Activated CD4-positive, alpha-beta T cell treated with anti-CD3 and anti-CD28 coated beads, Interleukin-10, Interleukin-2, amounts not matched to agents 100 ng/mL and 50 ng/mL, durations not matched to agents 16 hours and 8 hours (primary cell): ENCODE measurements at places on chromosomes 16 and 17.

DNA sequence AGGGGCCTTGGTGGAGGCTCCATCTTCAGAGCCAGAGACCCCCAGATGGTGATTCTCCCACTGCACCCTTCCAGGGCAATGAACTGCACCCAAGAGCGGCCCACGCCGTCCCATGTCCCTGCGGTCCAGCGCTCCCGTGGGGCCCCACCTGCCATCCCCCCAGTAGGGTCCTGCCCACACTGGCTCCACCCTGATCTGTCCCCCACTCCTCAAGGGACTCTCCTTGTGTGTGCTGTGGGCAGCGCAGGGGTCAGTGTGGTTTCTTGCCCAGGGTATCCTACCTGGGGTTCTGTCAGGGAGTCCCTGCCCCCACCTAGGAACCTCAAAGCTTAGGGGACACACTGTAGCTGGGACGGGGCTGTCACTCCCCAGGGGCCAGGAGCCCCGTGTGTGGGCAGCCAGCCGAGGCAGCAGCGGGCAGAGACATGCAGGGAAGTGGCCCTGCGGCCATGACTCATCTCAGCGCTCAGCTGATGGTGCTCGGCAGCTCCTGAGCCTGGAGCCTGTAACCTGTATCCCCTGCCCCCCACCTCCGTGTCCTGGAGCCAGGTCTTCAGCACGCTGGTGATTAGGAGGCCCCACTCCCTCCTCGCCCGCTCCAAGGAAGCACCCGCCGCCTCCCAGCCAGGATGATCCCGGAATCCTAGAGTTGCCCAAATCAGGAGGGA, 35.7 kb upstream of the SSTR5 start:
- DNase-seq = no peak

DNA sequence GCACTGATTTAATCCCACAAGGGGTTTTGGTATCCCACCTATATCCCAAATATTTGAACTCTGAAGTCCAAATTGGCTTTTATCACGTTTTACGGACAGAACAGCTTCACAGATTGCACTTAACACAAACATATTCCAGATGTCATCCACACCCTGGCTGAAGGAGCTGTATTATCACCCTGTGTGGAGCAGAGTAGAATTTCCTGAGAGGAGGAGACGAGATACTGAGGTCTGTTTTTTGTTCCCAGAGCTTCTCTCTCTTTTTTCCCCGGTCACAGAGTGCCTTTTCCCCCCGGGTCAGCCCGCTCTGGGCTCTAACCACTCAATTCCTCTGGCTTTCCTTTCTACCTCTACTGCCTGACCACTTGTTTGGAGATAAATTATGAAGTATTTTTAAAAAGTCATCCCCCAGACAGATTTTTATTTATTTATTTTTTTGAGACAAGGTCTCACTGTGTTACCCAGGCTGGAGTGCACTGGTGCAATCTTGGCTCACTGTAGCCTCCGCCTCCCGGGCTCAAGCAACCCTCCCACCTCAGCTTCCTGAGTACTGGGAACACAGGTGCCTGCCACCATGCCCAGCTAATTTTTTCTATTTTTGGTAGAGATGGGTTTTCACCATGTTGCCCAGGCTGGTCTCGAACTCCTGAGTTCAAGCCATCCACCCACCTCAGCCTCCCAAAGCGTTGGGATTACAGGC, 30.7 kb downstream of the DNAH2 start:
- DNase-seq = no peak

DNA sequence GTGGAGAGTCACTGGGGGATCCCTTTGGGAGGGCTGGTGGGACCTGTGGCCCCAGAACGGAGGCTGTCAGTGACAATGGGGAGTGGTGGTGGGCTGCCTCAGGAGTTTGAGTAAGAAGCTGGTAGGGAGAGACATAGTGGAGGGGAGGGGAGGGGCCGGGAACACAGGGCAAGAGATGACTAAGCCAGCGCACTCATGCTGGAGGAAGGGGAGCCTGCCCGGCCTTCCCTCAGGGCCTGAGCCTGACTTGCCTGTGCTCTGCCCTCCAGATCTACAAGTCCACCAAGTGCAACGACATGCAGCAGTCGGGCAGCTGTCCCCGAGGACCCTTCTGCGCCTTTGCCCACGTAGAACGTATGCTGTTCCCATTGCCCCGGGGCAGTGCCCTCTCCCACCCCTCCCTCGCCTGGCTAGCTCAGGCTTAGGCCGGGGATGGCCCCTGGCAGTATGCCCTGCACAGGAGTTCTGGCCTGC, 29.3 kb downstream of the UNC13D start:
- DNase-seq = no peak

DNA sequence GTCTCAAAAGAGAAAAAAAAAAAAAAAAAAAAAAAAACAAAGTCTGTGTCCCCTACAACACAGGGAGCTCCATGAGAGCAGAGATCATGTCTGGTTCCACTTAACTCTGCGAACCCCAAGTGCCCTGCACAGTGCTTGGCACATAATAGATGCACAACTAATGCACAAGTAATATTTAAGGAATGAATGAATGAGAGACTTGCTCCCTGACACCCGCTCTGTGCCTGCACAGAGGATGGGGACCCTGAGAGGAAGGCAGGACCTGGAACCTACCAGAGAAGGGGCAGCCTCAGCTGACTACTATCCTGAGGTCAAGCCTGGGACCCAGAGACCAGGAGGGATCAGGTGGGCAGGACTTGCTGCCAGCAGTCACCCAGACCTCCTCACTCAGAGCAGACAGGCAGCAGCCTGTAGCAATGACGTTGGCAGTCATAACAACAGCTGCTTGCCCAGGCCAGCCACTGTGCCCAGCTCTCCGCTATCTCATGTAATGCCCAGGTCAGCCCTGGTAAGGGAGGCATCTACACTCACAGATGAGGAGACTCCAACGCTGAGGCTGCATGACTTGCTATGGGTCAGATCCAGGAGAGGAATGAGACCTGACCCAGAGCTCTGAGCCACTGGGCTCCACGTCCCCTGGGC, 2.9 kb downstream of the MYO15A start:
- DNase-seq = no peak

DNA sequence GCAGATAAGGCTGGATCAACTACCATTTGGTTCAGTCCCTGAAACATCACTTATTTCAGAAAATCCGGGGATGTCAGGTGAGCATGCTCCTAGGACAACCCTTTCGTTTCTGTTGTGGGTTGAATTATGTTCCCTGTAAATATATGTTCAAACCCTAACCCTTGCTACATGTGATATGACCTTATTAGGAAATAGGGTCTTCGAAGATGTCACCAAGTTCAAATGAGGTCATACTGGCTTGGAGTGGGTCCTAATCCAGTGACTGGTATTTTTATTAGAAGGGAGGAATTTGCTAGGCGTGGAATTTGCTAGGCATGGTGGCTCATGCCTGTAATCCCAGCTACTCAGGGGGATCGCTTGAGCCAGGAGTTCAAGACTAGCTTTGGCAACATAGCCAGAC, 21.3 kb downstream of the SNX20 start:
- DNase-seq = no peak

DNA sequence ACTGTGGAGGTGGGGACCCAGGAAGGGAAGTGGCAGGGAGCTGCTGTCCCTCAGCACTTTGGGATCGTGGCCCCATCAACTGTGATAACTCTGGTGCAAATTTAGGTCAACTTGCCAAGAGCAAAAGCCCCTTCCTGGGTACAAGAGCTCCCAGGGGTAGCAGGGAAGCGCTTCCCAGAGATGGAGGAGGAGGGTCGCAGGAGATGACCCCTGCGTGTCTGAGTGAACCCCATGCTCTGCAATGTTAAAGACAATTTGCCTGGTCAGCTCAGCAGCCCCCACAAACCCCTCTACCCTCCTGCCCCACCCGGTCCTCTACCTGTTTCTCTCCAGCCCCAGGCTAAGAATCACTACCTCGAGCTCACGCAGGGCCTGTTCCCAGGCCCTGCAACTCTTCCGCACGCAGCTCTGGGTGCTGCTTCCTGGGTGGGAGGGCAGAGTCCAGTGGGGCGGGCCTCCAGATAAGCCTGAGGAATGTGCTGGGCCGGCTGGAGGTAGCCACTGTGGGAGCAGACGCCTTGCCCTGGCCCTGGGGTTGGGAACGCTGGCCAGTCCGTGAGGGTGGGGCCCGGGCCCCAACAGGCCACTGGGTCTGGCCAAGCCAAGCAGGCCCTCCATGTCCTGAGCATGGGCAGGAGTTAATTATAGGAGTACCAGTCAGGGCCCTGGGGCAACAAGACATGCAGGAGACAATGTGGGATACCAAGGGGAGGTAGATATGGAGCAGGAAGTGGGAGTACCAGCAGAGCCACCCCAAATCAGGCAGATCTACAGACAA, 6.1 kb downstream of the DOK4 start:
- DNase-seq = no peak

DNA sequence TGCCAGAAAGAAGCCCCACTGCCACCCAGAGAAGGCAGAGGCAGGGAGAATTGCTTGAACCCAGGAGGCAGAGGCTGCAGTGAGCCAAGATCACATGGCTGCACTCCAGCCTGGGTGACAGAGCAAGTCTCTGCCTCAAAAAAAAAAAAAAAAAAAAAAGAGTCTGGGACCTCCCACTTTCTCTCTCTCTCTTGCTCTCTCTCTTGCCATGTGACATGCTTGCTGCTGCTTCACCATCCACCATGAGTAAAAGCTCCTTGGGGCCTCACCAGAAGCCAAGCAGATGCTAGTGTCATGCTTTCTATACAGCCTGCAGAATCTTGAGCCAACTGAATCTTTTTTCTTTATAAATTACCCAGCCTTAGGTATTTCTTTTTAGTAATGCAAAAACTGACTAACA, 21.5 kb upstream of the SRSF1 start:
- DNase-seq = no peak

GRCh38 chr16:79367822-79368221, 232.7 kb downstream of the MAF start:
- no peak for DNase-seq

- DNase-seq = no peak
Measured at GRCh38 chr17:81863833-81864768, 3.8 kb upstream of the P4HB start.

- no peak for DNase-seq
Measured at GRCh38 chr17:75676461-75676860, 9.3 kb downstream of the SAP30BP start.

DNA sequence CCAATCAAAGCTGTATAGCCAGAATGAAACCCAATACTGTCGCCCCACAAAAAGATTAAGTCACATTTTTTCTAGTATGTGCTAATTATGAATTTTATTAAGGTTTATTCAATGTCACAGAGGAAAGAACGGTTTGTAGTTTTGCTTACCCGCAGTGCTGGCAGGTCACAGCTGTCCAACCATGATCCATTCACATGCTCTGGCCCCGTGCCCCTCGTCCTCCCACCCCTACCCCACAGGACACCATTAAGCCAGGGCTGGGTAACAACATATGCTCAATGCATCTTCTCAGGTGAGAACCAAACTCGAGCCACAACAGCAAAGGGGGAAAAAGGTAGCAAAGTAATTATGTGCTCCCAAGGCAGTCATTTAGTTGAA, 589 bp upstream of the FBF1 start:
- DNase-seq = no peak
